ENCODE measurements at places on chromosomes 2 and 18. TPM values are rescaled to one million over a fixed set of nuclear protein-coding genes. Genes with fewer than 3 reads are reported as not detected.

TMEM247 gene
- not detected for total RNA-seq

IL36B gene
- not detected for total RNA-seq

RIT2 gene
- total RNA-seq = not detected

ALK gene
- not detected for total RNA-seq

ANKRD30BL gene
- not detected for total RNA-seq

All from activated CD4-positive, alpha-beta T cell treated with anti-CD3 and anti-CD28 coated beads for 36 hours (primary cell).